ENCODE measurements at places on chromosomes 2 and 18.

- DNase-seq: no peak
Observed at GRCh38 chr2:96756788-96757476, 3.8 kb upstream of the CNNM4 start.

GRCh38 chr18:71238974-71239624 lies 950.3 kb downstream of the SOCS6 start:
- no peak for DNase-seq

GRCh38 chr2:188303363-188304031 lies 11.8 kb downstream of the GULP1 start:
- DNase-seq: no peak

- DNase-seq: no peak
Observed at GRCh38 chr2:18178736-18179349, 300.4 kb downstream of the KCNS3 start.

DNA sequence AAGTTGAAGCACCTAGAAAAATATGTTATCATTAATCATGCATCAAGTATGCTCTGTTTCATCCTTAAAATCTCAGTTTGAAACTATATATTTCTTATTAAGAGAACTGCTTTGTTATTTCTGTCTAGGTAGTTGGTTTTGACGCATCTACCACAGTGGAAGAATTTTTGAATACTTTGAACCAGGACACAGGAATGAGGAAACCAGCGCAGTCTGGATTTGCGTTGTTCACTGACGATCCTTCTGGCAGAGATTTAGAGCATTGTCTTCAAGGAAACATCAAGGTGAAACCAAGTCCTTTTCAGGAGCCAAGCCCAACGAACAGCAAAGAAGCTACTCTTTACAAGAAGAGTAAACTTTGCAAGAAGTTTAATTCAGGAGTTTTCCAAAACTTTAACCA lies 30.1 kb upstream of the DYNC2LI1 start:
- DNase-seq: no peak

DNA sequence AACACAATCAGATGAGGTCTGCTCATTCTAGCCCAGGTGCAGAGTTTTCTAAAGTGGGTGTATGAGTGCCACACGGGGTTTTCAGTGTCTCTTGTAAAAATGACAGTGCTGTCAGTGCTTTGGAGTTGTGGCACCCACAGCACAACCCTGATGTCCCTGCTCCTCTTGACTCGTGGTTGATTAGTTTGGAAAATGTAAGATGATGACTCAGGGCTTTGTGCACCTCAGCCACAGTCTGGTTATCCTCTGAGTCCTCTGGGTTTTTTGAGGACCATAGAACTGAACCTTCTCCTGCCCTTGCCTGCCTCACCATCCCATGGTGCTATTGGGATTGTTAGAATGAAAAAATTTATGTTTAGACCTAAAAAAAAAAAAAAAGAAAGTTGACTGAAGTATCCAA lies 105.6 kb downstream of the MYO1B start:
- DNase-seq: no peak

DNA sequence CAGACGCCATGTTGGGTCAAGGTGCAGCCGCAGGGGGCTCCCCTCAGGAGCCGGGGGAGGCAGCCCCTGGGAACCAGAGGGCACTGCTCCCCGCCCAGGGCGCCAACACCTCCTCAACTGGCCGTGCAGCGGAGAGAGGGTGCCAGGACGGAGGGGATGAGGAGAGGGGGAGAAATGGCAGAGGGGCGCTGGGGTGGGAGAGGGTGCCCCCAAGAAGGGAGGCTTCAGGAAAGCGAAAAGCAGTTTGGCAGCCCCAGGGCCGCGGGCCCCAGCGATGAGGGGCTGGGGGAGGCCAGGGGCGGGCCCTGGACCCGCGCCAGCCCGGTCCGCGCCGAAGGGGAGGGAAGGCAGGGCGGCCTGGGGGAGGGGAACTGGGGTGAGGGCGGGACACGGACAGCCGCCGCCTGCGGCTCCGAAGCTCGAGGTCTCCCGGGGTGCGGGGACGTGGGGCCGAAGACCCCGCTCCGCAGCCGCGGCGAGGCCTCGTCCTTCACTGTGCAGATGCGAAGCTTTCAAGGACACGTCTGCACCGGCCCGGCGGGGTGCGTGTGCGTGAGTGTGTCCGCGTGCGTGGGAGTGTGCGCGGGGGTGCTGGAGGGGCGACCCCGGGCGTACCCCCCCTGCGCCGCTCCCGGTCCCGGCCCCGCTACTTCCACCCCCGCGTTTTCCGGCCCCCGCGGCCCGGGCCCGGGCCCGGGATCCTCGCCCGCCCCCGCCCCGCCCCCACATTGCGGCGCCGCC lies 1.4 kb downstream of the DNMT3A start:
- no peak for DNase-seq

DNA sequence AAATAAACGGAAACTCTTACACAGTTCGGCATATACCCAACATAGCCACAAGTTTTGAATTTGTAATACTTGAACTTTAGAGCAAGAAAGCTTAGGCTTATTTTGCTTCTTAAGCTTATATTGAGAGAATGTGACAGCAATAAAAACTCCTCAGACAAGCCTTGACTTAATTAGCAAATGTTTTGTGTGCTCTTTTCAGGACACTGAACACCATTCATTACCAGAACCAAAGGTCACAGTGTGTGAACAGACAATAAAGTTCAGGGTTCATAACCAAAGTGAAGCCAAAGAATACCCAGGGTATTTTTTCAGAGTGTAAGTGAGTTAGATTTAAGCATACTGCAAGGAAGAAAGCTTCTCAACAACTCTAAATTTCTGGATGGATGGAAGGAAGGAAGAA lies 605.8 kb downstream of the METTL4 start:
- no peak for DNase-seq

DNA sequence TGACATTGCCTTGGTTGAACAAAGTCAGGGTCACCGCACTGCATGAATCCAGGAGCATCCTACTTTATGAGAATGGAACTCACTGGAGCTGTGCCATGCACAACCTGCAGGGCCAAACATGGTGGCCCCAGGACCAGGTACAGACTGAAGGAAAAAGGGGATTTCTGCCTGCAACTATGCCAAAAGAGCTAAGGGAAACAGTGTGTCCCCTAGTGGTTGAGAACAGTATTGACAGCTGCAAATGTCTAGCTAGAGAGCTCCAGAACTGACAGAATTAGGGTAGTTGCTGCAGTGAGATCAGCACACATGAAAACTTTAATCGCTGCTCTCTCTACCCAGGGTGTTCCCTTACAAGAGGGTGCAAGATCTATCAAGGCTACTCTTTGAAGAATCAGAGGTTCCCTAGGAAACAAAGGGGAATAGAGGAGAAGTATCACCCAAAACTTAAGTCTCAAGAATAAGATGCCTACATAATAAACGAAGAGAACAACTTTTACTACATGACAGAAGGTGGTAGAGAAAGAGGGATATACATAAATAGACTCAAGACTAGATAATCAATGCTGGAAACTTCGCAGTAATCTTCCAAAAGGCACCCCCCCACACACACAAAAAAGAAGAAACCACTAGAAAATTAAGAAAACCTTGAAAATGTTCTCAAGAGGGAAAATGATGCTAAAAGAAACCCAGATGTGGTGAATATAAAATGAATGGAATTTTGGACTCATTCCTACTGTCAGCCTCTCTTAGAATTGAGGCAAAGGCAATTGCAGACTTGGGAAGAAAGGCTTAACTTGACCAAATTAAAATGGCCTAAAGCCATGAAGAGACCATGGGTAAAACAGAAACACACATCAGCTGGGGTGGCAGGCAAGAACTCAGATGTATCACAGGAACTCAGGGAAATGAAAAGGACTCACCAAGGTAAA lies 43.6 kb upstream of the IHH start:
- no peak for DNase-seq

GRCh38 chr18:62526098-62527025 lies 3.5 kb downstream of the ZCCHC2 start:
- DNase-seq: no peak

- DNase-seq: no peak
Observed at GRCh38 chr2:189580658-189581353, at the start of gene SLC40A1. Gene SLC40A1 (minus strand): TSS chr2:189580786. CDS start chr2:189580460, 326 bp downstream.

GRCh38 chr2:240211598-240212424 lies 71.4 kb upstream of the OTOS start:
- DNase-seq: no peak

DNA sequence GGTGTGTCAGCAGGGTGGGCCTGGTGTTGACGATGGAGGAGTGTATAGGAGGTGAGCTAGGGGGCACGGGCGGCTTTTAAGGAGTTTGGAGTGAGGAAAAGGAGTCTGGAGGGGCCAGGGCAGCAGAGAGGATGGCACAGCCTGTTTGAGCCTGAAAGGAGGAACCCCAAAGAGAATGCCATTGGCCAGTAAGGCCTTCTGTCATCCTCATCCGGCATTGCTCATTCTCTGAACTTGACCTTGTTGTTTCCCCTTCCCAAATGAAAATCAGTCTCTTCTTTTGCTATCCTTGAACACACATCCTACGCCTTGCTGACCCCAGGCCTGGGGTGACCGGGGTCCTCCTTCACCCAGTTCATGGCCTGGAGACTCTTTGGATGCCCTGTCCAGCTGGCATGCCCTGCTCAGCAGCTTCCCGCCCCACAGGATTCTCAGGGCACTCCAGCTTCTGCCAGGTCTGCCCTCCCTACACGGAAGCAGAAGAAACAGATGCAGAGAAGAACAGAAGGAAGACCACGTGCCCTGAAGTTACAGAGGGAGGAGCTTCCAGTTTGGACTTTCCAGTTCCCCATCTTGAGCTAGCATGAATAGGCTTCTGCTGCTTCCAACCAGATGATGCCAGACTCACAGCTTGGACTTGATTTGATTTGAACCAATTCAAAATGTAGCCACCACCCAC lies 20.5 kb upstream of the KIF3C start:
- no peak for DNase-seq

DNA sequence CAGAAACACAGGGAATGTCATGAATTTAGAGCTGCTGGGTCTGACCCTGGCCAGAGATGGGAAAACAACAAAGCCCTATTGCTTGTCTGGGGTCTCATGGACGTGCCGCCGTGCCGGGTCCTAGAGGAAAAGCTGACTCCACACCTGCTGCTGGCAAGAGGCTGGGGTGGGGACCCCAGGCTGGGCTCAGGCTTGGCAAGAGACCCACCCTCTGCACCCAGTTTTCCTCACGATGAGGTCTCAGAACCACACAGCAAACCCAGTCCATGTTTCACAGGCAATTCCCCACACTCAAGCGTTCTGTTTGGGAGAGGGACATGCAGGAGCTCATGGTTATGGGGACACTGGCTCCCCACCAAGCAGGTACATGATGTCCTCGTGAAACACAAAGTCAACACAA lies 367.3 kb upstream of the SALL3 start:
- DNase-seq: no peak

DNA sequence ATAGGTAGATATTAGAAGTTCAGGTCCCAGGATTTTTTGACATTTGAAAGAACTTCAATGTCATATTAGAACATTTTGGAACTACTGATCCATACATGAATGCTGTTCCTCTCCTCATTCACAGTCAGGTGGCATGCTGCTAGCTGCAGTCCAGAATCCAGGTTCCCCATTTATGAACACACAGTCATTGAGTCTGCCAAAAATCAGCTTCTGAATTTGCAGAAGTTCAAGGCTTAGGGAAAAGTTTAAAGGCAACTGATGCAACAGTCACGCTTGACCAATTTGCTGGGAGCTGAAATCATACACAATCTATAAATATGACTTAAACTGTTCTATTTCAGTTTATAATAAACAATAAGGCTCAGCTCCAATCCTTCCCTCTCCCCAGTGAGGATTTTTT lies 17.3 kb upstream of the TTR start:
- no peak for DNase-seq

DNA sequence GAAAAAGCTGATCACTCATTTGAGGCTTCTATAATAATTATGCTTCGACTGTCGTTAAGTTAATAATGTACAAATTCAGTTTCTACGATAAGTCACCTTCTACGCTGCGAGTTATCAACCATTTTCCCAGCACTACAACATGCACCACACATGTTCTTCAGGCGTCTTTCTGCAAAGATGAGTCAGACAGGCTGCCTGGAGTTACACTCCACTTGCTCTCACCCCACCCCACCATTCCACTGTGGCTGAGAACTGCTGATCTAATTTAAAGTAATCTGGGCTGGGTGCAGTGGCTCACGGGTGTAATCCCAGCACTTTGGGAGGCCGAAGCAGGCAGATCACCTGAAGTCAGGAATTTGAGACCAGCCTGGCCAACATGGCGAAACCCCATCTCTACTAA lies 218.6 kb downstream of the DYM start:
- DNase-seq: no peak

GRCh38 chr2:106065983-106066820 lies 127.9 kb downstream of the UXS1 start:
- no peak for DNase-seq

DNA sequence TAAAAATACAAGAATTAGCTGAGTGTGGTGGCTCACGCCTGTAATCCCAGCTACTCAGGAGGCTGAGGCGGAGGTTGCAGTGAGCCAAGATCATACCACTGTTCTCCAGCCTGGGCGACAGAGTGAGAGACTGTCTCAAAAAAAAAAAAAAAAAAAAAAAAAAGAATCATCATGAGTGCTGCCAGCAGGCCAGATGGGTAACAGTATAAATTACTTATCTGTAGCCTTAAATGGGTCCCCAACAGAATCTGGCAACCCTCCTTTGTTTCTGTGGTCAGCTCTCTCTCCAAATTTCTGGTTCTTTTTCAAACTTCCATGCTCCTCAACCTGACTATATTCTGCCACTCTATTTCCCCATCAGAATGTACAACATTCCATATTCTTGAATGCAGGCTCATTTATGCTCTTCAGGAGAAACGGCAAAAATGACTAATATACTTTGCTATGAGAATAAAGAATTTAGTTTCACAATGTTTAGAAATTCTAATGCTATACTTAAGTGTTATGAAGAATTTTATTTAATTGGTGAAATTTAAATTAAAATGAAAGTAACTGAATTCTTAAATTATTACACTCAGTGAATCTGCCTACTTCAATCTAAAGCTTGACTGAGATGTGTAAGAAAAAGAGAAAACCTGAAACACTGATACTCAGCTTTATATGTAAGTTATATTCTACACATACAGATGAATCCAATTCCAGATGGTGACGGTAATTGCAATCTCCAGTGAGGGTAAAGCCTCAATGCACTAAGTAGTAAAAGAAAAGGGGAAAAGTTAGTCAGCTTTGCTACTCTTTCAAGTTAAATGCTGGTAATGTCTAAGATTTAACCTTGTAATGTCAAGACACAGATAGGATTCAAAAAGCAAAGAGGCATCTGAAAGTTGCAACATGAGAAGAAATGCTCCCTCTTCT lies 24.8 kb downstream of the LPIN2 start:
- DNase-seq: no peak
